ENCODE measurements at places on chromosomes 16 and 17.

DNA sequence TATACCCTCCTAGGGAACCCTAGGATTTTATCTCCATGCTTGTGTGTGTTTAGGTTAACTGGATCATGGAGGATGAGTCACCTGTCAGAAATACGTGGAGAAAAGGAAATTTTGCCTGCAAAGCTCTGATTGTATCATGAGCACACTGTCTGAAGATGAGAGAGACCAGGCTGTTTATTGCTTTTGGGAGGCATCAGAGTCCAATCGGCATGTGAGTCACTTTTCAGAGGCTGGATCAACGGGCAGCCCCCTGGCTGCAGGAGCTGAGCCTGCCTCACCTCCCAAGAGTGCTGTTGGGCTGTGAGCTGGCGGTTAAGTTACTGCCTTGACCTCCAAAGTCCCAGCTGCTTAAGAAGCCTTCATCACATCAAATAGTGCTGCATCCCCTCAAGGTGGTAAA lies 41.5 kb upstream of the MED9 start:
- peak; percentile 93 for DNase-seq

GRCh38 chr16:75102595-75102994 lies 14.0 kb downstream of the LDHD start:
- no peak for DNase-seq

DNA sequence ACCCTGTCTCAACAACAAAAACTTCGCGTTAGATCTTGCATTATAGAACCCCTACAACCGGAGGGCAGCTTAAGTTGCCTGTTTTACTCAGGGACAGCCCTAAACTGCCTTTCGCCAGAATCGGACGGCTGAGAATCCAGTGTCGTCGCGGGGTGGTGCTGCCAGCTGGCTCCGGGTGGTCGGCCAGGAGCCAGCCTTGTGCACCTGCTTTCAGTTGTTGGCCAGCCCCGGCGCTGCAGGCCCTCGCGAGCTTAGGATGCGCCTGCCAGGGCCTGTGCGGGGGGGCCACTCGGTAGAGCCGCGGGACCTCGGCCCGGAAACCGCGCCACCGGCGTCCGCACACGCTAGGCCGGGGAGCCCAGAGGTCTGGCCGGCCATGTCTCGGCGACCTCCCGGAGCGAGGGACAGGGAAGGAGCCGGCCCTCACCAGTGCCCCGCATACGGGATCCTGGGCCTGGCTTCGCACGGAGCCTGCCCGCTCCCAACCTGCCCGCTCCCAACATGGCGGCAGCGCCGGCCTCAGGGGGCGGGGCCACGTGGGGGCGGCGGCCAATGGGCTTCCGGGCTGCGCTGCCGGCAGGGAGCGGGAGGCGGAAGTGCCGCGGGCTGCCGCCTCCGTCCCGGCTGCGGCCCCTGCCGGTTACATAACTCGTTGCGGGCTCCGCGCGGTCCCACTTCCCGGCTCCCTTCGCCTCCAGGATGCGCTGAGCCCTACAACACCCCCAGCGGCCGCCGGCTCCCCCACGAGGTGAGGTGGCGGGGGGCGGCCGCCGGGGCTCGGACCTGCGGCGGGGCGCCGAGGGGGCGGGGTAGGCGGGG lies 14.2 kb downstream of the NAA60 start:
- DNase-seq: peak; percentile 87

- no peak for DNase-seq
Measured at GRCh38 chr17:6870841-6871240, 39.3 kb upstream of the TEKT1 start.

Data from EL (cell line).